Neuronal stem cell (in vitro differentiated cells): ENCODE measurements at places on chromosomes 2 and 18.

GRCh38 chr2:143856978-143857377 is 662.9 kb downstream of the ZEB2 start:
- DNase-seq = no peak

- no peak for DNase-seq
Measured at GRCh38 chr2:23871206-23871605, 55.7 kb downstream of the ATAD2B start.

GRCh38 chr18:69980509-69980908 is 32.8 kb upstream of the CD226 start:
- no peak for DNase-seq

DNA sequence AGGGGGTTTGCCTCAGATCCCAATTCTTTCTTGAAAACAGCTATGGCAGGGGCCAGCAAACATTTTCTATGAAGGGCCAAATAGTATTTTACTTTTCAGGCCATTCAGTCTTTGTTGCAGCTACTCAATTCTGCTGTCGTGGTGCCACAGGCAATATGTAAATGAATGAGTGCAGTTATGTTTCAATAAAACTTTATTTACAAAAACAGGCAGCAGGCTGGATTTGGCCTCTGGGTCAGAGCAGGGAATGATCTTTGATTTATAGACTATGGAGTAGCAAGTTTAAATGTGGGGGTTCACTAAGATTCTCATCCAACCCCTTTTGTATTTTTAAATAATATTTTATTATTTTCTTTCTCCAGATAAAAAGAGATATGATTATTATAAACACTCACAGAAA is 72.4 kb downstream of the IRS1 start:
- DNase-seq = no peak
